Smooth muscle cell of bladder (primary cell): ENCODE measurements at places on chromosomes 4 and X. TPM values are rescaled to one million over a fixed set of nuclear protein-coding genes. Genes with fewer than 3 reads are reported as not detected.

The ZFX gene
- total RNA-seq, result 52.5 and 60.6 TPM in 2 replicates

The GLUD2 gene
- 1.00 and 1.3 TPM in 2 replicates for total RNA-seq

The CSAG3 gene
- total RNA-seq, result not detected in 2 replicates

The RIPPLY1 gene
- total RNA-seq, result 0.14 TPM in 1 of 2 replicates, not detected in the other

The LNX1 gene
- 1.7 and 6.5 TPM in 2 replicates for total RNA-seq

The FGFBP1 gene
- not detected in 2 replicates for total RNA-seq

The ANAPC10 gene
- 21.9 and 22.2 TPM in 2 replicates for total RNA-seq

The C4orf36 gene
- total RNA-seq, result 0.28 and 0.37 TPM in 2 replicates

The GPR173 gene
- total RNA-seq, result 1.6 and 1.7 TPM in 2 replicates

The EPGN gene
- total RNA-seq, result 0.85 and 4.8 TPM in 2 replicates

The SSR4 gene
- 163 and 186 TPM in 2 replicates for total RNA-seq

The REPS2 gene
- 0.09 and 0.14 TPM in 2 replicates for total RNA-seq

The FABP2 gene
- not detected in 2 replicates for total RNA-seq

The BCORL1 gene
- total RNA-seq, result 1.1 and 1.7 TPM in 2 replicates

The CFAP99 gene
- 0.18 TPM in 1 of 2 replicates, not detected in the other for total RNA-seq

The RBM47 gene
- total RNA-seq, result 2.1 and 2.5 TPM in 2 replicates

The MAB21L2 gene
- total RNA-seq, result under 0.01 TPM in 1 of 2 replicates, not detected in the other

The CDK16 gene
- 52.8 and 61.2 TPM in 2 replicates for total RNA-seq

The CLGN gene
- 5.8 and 7.5 TPM in 2 replicates for total RNA-seq

The TBC1D8B gene
- 11.1 and 14.4 TPM in 2 replicates for total RNA-seq

The GAGE1 gene
- under 0.01 TPM in 1 of 2 replicates, not detected in the other for total RNA-seq

The CTAG1B gene
- not detected in 2 replicates for total RNA-seq

The PF4V1 gene
- total RNA-seq, result 51.0 and 75.8 TPM in 2 replicates

The ATOH1 gene
- not detected in 2 replicates for total RNA-seq

The GABRQ gene
- total RNA-seq, result not detected in 2 replicates

The ADGRG4 gene
- not detected in 2 replicates for total RNA-seq

The GABRA4 gene
- not detected in 2 replicates for total RNA-seq

The PFKFB1 gene
- total RNA-seq, result under 0.01 TPM in 1 of 2 replicates, not detected in the other

The LEF1 gene
- total RNA-seq, result 0.14 TPM in 1 of 2 replicates, not detected in the other

The SPARCL1 gene
- total RNA-seq, result under 0.01 and 0.18 TPM in 2 replicates

The PPBP gene
- 0.09 TPM in 1 of 2 replicates, not detected in the other for total RNA-seq

The ITM2A gene
- 0.14 and 0.28 TPM in 2 replicates for total RNA-seq

The CEP135 gene
- total RNA-seq, result 3.4 and 5.3 TPM in 2 replicates

The OTOP1 gene
- not detected in 2 replicates for total RNA-seq

The FATE1 gene
- 0.09 TPM in 1 of 2 replicates, not detected in the other for total RNA-seq

The TAB3 gene
- total RNA-seq, result 3.6 and 4.5 TPM in 2 replicates

The GSX2 gene
- not detected in 2 replicates for total RNA-seq

The SPINK2 gene
- not detected in 2 replicates for total RNA-seq

The GIMD1 gene
- not detected in 2 replicates for total RNA-seq

The MTMR8 gene
- total RNA-seq, result not detected in 2 replicates

The UGT2B7 gene
- not detected in 2 replicates for total RNA-seq

The SERTM2 gene
- 2.1 and 2.3 TPM in 2 replicates for total RNA-seq

The SMIM10 gene
- 6.4 and 7.8 TPM in 2 replicates for total RNA-seq
